ENCODE measurements at places on chromosomes 4 and X. TPM values are rescaled to one million over a fixed set of nuclear protein-coding genes. Genes with fewer than 3 reads are reported as not detected.

Gene ATOH1
- not detected for total RNA-seq

Gene PPBP
- not detected for total RNA-seq

Gene DDX60
- 42.2 TPM for total RNA-seq

Gene SSX3
- not detected for total RNA-seq

Gene CCNG2
- total RNA-seq = 10.7 TPM

Gene NMU
- total RNA-seq = not detected

Gene EDA
- 0.94 TPM for total RNA-seq

Gene ENPP6
- total RNA-seq = not detected

Gene ASB5
- not detected for total RNA-seq

Gene PPP2R2C
- 0.16 TPM for total RNA-seq

Gene SLC10A4
- total RNA-seq = 0.06 TPM

Gene COL25A1
- total RNA-seq = 0.16 TPM

Gene GC
- total RNA-seq = not detected

Gene IL1RAPL1
- total RNA-seq = 0.06 TPM

Gene GAGE13
- total RNA-seq = not detected

Gene GRIA2
- total RNA-seq = not detected

Gene CLDN2
- total RNA-seq = not detected

Gene YY2
- 3.6 TPM for total RNA-seq
